Ovary (tissue), 10 donors: ENCODE measurements at places on chromosomes 1 and 21. TPM values are rescaled to one million over a fixed set of nuclear protein-coding genes. Genes with fewer than 3 reads are reported as not detected.
A peak's percentile ranks its signal among the peaks of the same experiment; 100 is the strongest.

The DENND2C gene
- polyA plus RNA-seq: 1.5 TPM

The PAQR6 gene
- polyA plus RNA-seq: 0.72 TPM

DNA sequence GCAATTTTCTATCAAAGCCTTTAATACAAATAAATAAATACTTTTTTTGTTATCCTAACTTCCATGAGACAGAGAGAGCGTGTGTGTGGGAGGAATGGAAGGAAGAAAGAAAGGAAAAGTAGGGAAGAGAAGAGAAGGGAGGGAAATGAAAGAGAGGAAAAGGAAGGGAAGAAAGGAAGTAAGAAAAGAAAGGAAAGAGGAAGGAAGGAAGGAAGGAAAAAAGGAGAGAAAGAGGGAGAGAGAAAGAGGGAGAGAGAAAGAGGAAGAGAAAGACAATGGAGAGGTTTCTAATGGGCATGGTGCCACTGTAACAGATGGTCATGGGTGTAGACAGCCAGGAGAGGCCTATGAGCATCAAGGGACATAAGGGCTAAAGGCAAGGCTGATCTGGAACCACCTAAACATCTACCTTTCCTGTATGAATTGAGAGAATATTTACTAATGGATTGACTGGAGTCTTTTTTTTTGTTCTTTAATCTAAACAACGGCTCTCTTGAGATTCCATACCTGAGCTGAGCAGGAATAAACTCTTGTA lies 234.9 kb downstream of the PTPRC start:
- no peaks in the 10 kb centered on the region for H3K27me3 ChIP-seq
- H3K4me1 ChIP-seq: no peaks in the 10 kb centered on the region
- H3K4me3 ChIP-seq: no peak overlapping the region

- H3K4me3 ChIP-seq: no peak overlapping the region
- no peaks in the 10 kb centered on the region for H3K27me3 ChIP-seq
- H3K27ac ChIP-seq: no peak overlapping the region
- no peaks in the 10 kb centered on the region for H3K4me1 ChIP-seq
These were observed 485.3 kb upstream of the PTBP2 start for GRCh38 chr1:96236156-96236739.

GRCh38 chr1:179229214-179230140 lies at the start of gene ABL2:
Gene ABL2 (minus strand): TSS chr1:179229677. CDS start chr1:179229397, 280 bp downstream.
- H3K27me3 ChIP-seq: no peaks in the 10 kb centered on the region
- H3K4me1 ChIP-seq: peaks cover 2% of the 10 kb centered on the region
- H3K27ac ChIP-seq: peak within 1 kb of the TSS; percentile 82
- peak; percentile 63 for DNase-seq
- peak within 1 kb of the TSS; percentile 82 for H3K4me3 ChIP-seq

DNA sequence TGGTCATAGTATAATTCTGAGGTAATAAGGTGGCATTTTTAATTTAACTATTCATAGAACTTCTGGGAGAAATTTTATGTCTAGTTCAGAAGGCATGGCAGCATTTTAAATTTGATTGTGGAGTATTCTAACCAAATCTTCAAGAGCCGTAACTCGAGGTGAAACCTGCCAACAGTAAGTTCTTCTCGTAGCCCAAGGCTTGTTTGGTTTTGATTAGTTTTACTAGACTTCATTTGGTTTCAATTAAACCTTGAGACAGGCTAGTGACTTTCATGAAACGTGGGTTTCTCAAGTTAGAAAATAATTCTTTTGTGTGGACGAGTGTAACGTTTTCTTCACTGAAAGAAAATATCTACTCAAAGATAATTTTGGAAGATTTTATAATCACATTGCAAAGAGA lies 395.5 kb downstream of the USP25 start:
- H3K27me3 ChIP-seq: no peaks in the 10 kb centered on the region
- H3K4me3 ChIP-seq: peak overlapping the region; percentile 16
- H3K27ac ChIP-seq: no peak overlapping the region
- H3K36me3 ChIP-seq: no peaks in the 10 kb centered on the region
- no peak for DNase-seq

The S100A9 gene
- 22.8 TPM for polyA plus RNA-seq

DNA sequence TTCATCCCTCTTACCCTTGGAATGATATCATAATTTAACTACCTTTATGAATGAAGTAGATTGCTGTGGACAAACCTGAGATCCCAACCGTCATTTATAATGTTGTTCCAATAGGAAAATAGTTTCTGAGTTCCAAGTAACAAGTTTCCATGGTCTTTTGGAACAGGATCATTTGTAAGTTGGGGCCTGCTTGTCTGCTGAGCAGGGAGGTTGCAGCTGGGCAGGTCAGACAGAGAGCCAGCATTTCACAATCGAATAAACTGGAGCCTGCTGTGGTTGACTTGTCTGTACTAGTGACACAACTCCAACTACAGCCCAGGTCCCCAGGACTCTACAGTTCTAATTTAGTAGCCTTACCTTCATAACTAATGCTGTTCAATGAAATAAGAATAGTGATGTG lies 18.6 kb upstream of the RALGPS2 start:
- no peak overlapping the region for H3K4me3 ChIP-seq
- H3K27me3 ChIP-seq: no peaks in the 10 kb centered on the region
- DNase-seq: peak; percentile 28
- no peak overlapping the region for H3K27ac ChIP-seq
- no peaks in the 10 kb centered on the region for H3K36me3 ChIP-seq

DNA sequence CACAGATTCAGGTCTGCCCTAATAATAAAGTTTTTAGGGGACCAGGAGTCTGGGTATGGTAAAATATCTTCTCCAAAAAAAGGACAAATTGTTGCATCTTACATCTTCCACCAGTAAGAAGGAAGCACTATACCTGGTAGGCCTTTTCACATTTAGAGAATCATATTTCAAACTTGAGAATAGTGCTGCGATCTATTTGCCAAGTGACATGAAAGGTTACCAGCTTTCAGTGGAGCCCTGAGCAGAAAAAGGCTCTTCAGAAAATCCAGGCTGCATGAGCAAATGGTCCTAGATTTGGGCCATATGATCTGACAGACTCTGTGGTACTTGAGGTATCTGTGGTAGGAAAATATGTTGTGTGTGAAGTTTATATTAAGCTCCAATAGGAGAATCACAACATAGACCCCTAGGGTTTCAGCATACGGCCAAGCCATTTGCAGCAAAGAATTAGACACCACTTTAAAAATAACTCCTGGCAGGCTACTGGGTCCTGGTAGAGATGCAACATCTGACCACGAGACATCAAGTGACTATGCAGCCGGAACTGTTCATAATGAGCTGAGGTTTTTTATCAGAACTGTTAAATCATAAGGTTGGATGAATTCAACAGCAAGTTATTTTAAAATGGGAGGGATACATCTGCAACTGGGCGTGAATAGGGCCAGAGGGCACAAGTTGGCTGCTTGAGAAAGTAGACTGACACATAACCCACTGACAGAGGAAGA lies 38.6 kb upstream of the CCDC190 start:
- H3K27me3 ChIP-seq: no peaks in the 10 kb centered on the region
- H3K36me3 ChIP-seq: no peaks in the 10 kb centered on the region
- H3K4me3 ChIP-seq: no peak overlapping the region

The ADARB1 gene
- polyA plus RNA-seq: 22.3 TPM

GRCh38 chr21:38691631-38692030 lies 114.1 kb upstream of the ETS2 start:
- H3K4me1 ChIP-seq: peaks cover 1% of the 10 kb centered on the region
- DNase-seq: no peak
- H3K27ac ChIP-seq: no peak overlapping the region
- no peak overlapping the region for H3K4me3 ChIP-seq
- no peaks in the 10 kb centered on the region for H3K27me3 ChIP-seq

The HES2 gene
- polyA plus RNA-seq: not detected

- peak overlapping the region; percentile 58 for H3K4me3 ChIP-seq
- DNase-seq: no peak
- H3K27me3 ChIP-seq: no peaks in the 10 kb centered on the region
- peak overlapping the region; percentile 61 for H3K27ac ChIP-seq
- H3K36me3 ChIP-seq: no peaks in the 10 kb centered on the region
These were observed 2.4 kb downstream of the EPS15 start for GRCh38 chr1:51516649-51517158.

GRCh38 chr1:150619576-150620509 lies 9.6 kb downstream of the ENSA start:
- no peak for DNase-seq
- H3K27ac ChIP-seq: no peak overlapping the region
- no peak overlapping the region for H3K4me3 ChIP-seq

GRCh38 chr1:198669023-198669698 lies 30.3 kb downstream of the PTPRC start:
- DNase-seq: no peak
- no peak overlapping the region for H3K27ac ChIP-seq
- H3K27me3 ChIP-seq: no peaks in the 10 kb centered on the region
- no peaks in the 10 kb centered on the region for H3K36me3 ChIP-seq
- H3K4me3 ChIP-seq: no peak overlapping the region

DNA sequence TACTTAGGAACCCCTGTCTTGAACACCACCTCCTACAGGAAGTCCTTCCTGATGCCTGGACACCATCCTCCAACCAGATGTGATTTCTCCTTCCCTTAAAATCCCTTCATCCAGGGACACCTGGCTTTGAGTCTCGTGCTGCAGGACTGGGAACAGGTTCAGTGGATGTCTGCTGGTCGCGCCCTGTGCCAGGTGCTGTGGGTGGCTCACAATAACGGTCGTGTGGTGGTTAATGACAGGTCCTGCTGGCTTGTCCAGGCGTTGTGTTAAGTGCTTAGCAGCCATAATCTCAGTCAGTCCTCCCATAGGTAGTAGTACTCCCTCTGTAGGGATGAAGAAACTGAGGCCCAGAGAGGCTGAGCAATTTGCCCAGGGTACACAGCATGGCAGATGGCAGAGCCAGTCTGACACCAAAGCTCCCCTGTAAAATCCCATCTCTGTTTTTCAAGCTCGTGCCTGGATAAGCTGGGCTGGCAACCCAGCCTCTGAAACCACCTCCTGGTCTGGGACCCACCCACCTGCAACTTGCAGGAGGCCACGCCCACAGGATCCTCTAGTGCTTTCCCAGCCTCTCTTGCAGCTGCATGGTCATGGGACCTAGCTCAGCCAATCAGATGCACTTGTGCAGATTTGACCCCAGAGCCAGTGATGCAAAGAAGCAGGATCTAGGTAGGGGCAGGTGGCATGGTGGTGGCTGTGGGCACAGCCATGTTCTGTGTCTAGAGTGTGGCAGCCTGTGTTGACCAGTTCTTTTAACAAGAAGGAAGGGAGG lies 106.0 kb upstream of the IFFO2 start:
- DNase-seq: no peak
- no peaks in the 10 kb centered on the region for H3K27me3 ChIP-seq
- no peaks in the 10 kb centered on the region for H3K36me3 ChIP-seq
- no peak overlapping the region for H3K4me3 ChIP-seq
- H3K27ac ChIP-seq: no peak overlapping the region

- H3K4me3 ChIP-seq: no peak overlapping the region
- H3K27ac ChIP-seq: no peak overlapping the region
- H3K36me3 ChIP-seq: no peaks in the 10 kb centered on the region
- no peak for DNase-seq
These were observed 24.9 kb upstream of the CACNA1E start for GRCh38 chr1:181458419-181458818.

GRCh38 chr1:29892247-29892646 lies 655.9 kb downstream of the PTPRU start:
- H3K4me1 ChIP-seq: no peaks in the 10 kb centered on the region
- DNase-seq: no peak
- no peak overlapping the region for H3K4me3 ChIP-seq
- H3K36me3 ChIP-seq: no peaks in the 10 kb centered on the region

- peak overlapping the region; percentile 47 for H3K27ac ChIP-seq
- peak; percentile 42 for DNase-seq
These were observed 143.6 kb downstream of the EDEM3 start for GRCh38 chr1:184610876-184611595.

DNA sequence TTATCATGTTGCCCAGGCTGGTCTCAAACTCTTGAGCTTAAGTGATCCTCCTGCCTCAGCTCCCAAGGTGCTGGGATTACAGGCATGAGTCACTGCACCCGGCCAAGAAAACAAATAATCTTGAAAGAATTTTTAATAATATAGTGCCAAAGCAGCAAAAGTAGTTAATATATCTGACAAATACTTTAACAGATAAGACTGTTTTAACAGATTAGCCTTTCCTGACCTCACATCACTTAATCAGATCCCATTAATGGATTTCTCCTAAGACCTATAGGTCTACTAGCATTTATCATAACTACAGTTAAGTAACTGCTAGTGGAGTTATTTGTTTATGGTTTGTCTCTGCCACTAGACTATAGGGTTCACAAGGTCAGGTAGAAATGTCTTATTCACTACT lies 61.1 kb upstream of the HP1BP3 start:
- no peaks in the 10 kb centered on the region for H3K4me1 ChIP-seq
- no peak overlapping the region for H3K4me3 ChIP-seq
- DNase-seq: no peak
- no peaks in the 10 kb centered on the region for H3K36me3 ChIP-seq
- H3K27me3 ChIP-seq: no peaks in the 10 kb centered on the region

DNA sequence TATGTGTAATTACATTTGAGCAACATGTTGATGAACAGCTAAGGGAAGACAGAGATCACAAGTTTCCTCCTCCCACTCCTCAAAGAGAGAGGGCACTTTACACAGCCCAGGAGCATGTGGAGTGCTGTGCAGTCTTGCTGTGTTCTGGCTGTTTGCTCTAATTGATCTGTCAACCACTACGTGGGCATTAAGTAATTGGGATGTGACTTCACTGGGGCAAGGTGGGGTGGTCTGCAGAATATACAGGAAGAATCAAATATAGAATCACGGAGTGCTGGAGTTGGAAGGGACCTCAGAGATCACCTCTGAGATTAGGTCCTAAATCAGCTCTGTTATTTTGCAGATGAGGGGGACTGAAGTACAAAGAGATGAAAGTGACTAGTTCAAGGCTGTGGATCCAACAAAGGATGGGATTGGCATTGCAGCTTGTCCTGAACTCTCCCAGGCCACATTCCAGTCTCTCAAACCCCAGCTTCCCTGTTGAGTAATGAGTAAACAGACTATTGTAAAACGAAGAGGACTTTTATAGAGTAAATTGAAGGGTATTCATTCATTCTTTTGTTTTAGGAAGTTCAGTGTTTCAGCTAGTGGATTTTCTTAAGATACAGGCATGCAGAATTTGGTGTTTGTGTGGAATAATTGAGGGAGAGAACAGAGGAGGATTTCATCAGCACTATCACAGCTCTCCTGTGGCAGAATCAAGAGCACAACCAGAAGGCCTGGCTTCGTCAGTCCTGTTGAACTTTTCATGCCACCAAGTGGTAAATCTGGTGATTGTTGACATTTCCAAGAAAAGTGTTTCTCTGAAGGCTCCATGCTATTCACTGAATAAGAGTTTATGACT lies 22.4 kb downstream of the NOS1AP start:
- DNase-seq: no peak
- H3K27me3 ChIP-seq: no peaks in the 10 kb centered on the region
- no peak overlapping the region for H3K4me3 ChIP-seq
- H3K36me3 ChIP-seq: no peaks in the 10 kb centered on the region
- H3K27ac ChIP-seq: no peak overlapping the region
- H3K4me1 ChIP-seq: no peaks in the 10 kb centered on the region

GRCh38 chr1:183281553-183282091 lies 95.6 kb downstream of the LAMC2 start:
- H3K36me3 ChIP-seq: no peaks in the 10 kb centered on the region
- H3K27me3 ChIP-seq: no peaks in the 10 kb centered on the region
- H3K27ac ChIP-seq: peak overlapping the region; percentile 22
- H3K4me1 ChIP-seq: peaks cover 7% of the 10 kb centered on the region

GRCh38 chr21:17351766-17352165 lies 161.1 kb upstream of the CXADR start:
- no peaks in the 10 kb centered on the region for H3K36me3 ChIP-seq
- H3K27ac ChIP-seq: no peak overlapping the region
- H3K4me3 ChIP-seq: no peak overlapping the region
- no peaks in the 10 kb centered on the region for H3K4me1 ChIP-seq
- H3K27me3 ChIP-seq: no peaks in the 10 kb centered on the region

The C1orf21 gene
- polyA plus RNA-seq: 22.9 TPM
